ENCODE measurements at places on chromosomes 6 and 20.

DNA sequence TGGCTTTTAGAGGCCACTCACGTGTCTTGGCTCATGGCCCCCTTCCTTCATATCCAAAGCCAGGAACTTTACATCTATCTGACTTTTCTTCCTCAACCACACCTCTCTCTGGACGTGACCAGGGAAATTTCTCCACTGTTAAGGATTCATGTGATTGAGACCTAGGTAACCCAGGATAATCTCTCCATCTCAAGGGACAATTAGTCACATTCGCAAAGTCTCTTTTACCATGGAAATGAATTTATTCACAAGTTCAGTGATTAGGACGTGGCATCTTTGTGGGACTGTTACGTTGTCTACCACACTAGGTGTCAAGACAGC lies 227.5 kb upstream of the RAB32 start:
- DNase-seq = no peak

DNA sequence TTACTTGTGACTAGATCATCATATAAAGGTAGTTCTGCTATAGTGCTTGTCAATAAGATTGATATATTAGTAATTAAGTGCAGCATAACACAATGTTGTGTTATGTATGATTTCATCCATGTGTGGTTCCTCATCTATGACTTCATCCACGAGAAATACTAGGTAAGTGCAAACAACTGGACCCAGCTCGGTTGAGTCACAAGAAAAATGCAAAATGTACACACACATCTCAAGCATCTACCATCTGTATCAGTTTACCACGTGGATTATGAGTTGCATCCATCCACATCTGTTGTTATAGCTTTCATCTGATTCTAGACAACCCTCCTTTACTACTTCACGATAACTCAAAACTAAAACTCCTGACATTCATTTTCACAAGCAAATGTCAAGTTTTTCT lies 517.0 kb upstream of the CITED2 start:
- DNase-seq = no peak

GRCh38 chr20:831251-831650 lies 2.3 kb upstream of the FAM110A start:
- DNase-seq = no peak

DNA sequence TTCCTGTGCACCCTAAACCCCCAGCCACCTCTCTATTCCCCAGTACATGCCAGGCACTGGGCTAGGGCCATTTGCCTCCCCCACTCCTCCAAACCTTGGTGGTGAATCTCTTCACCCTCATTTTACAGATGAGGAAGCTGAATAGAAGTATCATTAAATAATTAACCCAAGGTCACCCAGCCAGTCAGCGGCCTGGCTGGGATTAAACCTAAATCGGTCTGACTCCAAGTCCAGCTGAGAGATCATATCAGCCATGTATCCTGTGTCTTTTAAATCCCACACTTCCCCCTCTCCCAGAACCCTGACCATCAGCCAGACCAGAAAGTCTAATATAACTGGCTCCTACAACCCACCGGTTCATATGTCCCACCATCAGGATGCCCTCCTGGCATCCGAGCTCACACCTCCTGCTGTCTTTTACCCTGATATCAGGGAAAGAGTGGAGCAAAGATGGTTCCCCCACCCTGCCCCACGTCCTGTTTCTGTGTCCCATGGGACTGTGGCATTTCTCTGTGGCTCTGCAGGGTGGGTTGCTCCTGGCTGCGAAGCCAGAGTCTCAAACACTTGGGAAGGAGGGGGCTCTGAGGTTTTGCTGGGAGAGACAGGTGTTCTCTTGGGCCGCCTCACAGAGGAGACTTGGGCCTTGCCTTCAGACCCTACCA lies 145.3 kb downstream of the VEGFA start:
- DNase-seq = no peak

DNA sequence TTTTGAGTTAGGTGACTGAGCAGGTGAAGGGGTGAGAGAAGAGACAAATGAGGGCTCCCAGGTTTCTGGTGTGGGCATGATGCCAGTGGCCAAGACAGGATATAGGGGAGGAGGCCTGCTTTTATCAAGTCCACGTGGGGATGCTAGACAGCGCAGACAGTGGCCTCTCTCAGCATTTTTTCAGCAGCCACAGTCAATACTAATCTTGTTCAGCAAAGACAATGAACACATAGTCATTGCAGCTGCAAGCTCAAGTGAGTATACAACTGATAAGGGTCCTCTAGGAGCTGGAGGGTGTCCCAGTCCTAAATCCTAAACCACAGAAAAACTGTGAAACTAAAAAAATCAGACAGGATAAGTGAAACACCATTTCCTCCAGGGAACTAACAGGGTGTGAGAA lies 48.6 kb downstream of the UQCC1 start:
- no peak for DNase-seq

- no peak for DNase-seq
Measured at GRCh38 chr20:49395183-49395582, 87.3 kb downstream of the KCNB1 start.

GRCh38 chr6:27601668-27602254 lies 128.9 kb upstream of the ZNF184 start:
- DNase-seq = no peak

- DNase-seq = no peak
Measured at GRCh38 chr6:15622045-15622740, 40.6 kb downstream of the DTNBP1 start.

DNA sequence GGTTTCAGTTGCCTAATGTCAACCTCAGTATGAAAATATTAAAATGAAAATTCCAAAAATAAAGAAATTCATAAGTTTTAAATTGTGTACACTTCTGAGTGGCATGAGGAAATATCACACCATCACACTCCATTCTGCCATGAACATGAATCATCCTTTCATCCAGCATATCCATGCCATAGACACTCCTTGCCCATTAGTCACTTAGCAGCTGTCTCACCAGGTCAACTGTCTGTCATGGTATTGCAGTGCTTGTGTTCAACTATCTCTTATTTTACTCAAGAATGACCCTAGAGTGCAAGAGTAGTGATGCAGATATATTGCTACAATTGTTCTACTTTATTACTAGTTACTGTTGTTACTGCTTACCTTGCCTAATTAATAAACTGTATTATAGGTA lies 712.4 kb downstream of the EPHA7 start:
- no peak for DNase-seq

Data from stimulated activated CD8-positive, alpha-beta memory T cell treated with anti-CD3 and anti-CD28 coated beads, Interleukin-2, amount 100 ng/mL, for 1 hour (primary cell).